Effector CD4-positive, alpha-beta T cell (primary cell): ENCODE measurements at places on chromosomes 11 and 22.
A peak's percentile ranks its signal among the peaks of the same experiment; 100 is the strongest.

- DNase-seq, result no peak
Observed at GRCh38 chr11:59195586-59195985, 17.1 kb downstream of the MPEG1 start.

- DNase-seq, result no peak
Observed at GRCh38 chr11:119685111-119685746, 43.8 kb downstream of the NECTIN1 start.

- no peak for DNase-seq
Observed at GRCh38 chr22:44532552-44532951, 34.5 kb upstream of the RTL6 start.

GRCh38 chr11:134008634-134009071, 51.9 kb upstream of the IGSF9B start:
- DNase-seq, result no peak

DNA sequence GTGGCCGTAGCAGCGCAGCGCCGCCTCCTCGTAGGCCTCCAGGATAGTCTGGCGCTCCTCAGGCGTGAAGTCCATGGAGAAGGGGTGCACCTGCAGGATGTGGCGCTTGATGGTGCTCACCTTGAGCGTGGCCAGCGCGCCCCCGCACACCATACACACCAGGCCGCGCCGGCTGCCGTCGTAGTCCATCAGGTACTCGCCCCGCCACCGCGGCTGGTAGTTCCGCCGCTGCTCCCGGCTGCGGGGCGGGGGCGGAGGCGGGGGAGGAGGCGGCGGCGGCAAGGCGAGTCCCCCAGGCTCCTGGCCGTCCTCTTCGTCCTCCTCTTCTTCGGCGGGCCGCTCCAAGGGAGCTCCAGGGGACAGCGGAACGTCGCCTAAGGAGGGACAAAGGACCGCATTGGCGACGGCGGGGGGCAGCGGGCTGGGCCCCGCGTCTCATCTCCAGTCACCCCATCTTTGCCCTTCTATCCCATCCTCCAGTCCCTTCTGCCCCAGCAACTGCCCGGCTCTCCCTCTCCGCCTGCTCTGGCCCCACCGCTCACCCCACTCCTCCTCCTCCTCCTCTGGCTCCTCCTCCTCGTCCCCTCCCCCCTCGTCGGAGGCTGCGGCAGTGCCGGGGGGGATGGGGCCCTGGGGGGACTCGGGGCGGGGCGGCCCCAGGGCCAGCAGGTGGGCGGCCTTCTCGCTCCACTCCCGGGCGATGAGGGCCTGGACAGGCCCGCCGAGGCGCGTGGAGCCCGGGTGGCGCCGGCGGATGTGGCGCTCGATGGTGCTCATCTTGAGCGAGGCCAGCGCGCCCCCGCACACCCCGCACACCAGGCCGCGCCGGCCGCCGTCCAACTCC, 4.9 kb downstream of the ZFTA start:
- DNase-seq, result no peak

DNA sequence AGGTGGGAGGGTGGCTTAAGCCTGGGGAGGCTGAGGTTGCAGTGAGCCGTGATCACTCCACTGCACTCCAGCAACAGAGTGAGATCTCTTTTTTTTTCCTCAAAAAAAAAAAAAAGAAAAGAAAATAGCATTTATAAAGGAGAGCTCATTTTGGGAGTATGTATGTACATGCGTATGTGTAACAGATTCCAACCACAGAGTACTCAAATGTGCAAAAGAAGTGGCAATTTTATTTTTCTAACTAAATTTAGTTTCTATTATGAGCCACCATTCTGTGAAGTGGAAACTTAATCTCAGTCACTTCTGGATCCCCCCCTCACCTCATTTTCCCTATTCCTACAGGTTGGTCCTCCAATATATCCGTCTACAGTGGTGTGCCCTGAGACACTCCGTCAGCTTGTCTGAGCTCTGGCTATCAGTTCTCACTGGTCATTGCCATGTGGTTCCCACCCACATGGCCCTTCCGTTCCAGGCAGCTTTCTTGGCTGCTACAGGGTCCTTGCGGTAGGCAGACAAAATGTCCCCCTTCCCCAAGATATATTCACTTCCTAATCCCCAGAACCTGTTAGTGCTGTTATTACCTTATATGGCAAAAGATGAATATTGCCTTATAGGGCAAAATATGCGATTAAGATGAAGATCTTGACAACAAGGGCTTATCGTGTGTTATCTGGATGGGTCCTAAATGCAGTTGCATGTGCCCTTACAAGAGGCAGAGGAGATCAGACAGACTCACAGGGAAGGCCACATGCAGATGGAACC, 35.8 kb upstream of the TSKU start:
- DNase-seq, result no peak

GRCh38 chr11:35711173-35711910, 48.8 kb downstream of the TRIM44 start:
- DNase-seq, result no peak

DNA sequence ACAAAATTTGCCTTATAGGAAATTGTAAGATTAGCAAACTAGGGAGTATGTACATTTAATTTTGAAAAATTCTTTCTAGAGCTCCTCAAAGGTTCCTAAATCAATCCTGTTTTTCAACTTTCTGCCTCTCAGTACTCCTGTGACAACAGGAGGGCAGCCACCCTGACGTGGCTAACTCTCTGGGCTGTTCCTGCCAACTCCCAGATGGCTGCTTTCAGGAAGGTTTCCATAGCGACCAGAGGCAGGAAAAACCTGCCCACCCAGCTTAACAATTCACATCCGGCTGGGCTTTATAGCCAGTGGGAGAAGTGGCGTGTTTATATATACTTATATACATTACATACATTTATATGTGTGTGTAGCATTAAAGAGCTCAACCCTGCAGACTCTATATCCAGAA, 26.5 kb downstream of the SGSM3 start:
- DNase-seq, result no peak

DNA sequence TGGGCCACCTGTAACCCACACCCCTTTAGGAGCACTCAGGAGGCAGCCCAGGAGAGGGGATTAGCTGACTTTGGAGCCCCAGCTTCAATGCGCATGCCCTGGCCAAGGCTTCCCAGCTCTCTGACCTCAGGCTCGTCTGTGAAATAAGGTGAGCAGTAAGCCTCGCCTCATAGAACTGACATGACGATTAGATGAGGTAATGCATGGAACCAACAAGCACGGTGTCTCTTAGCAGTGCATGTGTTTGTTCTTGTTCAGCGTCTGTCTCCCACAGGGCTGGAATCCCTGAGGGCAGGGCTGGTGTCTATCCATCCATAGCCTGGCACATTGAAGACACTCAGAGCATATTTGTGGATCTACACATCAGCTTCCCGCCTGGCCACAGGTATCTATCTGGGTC, 415.4 kb downstream of the MN1 start:
- DNase-seq, result no peak

GRCh38 chr11:119363851-119364590, 17.5 kb downstream of the USP2 start:
- DNase-seq, result peak; percentile 41

- no peak for DNase-seq
Observed at GRCh38 chr22:23405366-23405851, 174.7 kb downstream of the IGLL1 start.

- no peak for DNase-seq
Observed at GRCh38 chr22:39773503-39773902, 120.1 kb downstream of the ENTHD1 start.

DNA sequence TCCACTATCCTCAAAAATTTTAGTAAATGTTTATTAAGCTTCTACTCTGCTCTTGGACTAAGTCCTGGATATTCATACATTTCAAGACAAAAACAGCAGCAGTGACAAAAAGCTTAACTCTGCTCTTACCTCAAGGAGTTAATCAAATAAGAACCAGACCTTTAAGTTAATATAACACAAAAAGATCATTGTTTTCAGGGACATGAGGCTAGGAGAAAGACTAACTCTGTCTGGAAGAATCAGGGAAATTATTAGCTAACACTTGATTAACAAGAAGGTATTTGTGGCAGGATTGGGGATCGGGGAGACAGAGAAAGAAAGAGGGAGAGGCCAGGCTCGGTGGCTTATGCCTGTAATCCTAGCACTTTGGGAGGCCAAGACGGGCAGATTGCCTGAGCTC, 74.4 kb downstream of the PPP2R1B start:
- DNase-seq, result no peak

DNA sequence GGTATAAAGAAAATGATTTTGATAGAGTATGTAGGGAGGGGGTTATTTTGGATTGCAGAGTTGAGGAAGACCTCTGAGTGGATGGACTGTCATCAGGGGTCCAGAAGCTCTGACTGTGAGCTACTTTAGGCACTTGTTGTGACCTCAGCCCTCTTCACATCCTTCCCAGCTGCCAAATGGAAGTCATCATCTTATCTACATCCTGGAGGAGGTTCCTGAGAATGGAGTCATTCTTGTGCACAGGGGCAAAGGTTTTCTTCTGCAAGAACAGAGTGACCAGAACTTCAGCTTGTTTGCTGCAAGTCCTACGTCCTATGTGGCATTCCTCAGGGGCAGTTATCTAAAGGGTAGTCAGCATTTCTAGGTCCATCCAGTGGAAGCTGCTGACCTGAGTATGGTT, 393.8 kb downstream of the AASDHPPT start:
- DNase-seq, result no peak

DNA sequence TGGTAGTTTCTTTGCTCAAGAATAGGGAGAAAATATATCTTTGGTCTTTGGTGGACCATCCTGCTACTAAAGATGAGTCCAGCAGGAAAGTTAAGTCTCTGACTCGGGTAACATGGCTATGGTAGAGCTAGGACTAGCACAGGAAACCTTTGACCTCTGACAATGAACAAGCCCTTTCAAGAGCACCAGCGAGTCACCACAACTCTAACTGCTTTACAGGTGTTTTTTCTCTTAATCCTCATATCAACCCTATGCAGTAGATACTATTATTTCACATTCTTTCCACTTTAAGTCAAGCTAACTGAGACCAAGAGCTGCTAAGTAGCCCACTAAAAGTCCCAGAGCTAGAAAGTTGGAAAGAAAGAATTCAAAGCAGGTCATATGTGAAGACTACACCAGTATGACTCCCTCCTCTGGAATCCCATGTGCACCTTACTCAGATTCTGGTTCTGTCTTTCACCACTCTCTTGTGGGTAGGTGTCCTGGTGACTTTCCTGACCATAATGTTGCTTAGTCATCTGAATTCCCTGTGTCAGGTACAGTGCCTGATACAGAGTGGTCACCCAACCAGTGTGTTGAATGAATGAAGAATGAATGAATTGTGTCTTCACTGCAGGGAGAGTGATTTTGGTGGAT, 53.8 kb upstream of the ME3 start:
- no peak for DNase-seq
